ENCODE measurements at places on chromosomes 5 and 9.

DNA sequence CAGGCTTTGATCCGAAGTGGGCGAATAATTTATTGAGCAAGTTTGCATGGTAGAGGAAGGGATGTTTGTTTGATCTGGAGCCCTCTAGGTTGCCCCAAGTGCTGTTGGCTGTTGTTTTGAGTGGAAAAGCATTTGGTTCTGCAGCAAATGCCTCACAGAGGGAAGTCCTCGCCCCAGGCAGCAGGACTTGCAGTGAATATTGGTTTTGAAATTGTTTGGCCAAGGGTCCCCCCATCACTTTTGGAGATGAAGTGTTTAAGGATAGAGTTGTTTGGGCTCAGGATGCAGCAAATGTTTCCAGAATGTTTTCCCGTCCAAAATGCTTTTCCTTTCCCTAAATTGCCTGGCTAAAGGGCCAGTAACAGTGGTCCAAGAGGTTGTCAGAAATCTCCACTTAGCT, 3.1 kb downstream of the JADE2 start:
- DNase-seq: no peak

DNA sequence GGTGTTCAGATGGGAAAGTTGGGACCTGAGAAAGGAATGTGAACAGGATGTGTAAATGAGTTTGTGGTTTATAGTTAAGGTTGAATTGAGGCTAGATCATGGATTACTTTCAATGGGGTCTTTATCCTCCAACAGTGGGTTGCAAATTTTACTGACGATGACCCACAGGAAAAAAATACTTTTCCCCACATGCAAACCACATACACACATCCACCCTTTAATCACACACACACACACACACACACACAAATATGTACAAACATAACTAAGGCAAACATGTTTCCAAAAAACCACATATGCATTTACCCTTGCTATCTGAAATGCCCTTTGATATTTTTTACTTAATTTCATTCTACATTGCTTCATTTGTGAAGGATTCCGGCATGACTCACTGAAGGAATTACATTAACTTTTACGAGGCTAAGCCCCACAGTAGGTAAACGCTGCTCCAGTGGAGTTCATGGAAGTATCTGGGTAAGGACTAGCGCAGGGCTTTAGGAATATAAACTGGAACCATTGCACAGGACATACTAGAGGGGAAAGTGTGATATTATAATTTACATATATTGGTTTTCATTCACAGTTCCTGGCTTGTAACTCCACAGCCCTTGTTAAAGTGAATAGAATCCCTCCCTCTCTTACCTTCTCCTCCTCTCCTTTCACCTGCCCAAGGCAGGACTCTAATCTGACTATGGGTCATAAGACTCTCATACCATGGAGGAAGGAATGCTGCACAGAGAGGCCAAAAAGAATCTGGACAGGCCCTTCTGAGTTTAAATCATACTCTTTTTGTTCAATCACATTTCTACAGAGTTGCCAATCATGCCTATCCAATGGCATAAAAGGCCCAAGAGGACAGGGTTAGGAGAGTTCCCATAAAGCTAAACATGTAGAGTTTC, 8.5 kb upstream of the SPEF2 start:
- DNase-seq: no peak

DNA sequence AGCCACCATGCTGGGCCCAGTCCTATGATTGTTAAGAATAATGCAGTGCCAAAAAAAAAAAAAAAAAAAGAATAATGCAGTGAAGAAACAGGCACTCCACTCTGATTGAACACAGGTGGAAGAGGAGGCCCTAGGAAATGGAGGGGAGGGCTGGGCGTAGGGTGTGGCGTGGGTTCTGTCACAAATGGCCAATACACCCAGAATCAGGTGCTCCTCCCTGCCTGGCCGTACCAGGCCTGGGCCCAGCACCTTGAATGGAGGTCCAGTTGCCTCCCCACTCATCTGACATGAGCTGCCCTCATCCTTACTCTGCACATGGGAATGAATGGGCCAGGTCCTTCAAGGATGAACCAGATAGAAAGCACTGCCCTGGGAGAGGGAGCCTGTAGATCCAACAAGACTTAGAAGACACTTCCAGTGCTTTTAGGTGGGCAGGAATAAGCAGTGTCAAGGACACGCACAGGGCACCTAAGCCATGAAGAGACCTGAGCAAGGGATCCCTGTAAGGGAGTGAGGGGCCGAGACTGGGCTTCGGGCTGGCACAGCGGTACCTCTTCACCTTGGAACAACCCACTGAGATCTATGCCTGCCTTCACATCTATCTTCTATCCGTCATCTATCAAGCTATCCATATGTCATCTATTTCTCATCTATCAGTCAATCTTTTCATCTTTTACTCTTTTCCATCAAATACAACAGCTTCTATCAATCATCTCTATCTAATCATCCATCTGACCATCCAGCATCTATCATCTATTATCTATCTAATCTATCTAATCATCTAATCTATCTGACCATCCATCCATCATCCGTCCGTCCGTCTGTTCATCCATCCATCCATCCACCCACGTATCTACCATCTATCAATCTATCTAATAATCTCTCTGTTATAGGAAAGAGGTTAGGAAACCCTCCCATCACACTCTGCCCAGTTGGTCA, 15.9 kb downstream of the NINJ1 start:
- no peak for DNase-seq

DNA sequence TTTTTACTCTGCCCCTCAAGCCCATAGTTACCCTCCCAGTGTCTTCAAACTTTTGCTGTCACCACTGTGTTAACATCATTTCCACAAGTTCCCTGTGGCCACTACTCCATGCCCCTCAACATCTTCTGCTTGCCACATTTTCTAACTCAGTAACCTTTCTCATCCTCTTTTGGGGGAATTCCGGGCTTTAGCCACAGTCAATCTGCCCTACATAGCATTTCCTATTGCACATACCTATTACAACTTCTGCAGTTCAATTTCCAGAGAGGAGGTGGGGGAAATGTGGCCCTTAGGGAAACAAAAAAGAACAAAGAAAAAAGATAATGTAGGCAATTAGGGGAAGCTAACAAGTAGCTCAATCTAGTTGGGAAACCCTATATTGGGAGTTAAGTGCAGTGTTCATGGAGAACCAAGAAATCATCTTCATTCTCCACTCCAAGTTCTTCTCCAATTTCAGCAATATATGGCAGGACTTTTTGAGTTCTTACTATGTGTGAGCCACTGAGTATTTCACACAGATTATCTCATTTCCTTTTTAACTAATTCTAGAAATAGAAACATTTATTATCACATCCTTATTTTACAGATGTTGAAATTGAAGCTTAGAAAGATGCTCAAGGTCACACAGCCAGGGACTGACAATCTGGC, 40.2 kb upstream of the LPAR1 start:
- peak; percentile 27 for DNase-seq

DNA sequence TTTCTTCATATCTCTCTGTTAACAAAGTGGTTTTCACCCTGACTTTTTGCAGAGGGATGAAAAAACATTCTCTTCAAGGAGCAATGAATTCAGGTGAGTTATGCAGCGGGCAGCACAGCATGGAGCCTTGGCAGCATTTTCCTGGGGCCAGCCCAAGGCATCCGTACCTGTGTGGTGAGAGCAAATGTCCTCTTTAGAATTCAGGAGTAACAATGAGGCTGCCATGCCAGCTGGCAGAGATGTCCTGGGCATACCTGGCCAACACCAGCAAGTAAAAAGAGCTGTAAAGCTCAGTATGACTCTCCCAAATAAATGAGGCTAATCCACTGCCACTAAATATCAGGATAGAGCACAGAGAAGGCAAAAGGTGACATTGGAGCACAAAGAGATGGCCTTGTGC, 277.6 kb upstream of the TRPC7 start:
- no peak for DNase-seq

DNA sequence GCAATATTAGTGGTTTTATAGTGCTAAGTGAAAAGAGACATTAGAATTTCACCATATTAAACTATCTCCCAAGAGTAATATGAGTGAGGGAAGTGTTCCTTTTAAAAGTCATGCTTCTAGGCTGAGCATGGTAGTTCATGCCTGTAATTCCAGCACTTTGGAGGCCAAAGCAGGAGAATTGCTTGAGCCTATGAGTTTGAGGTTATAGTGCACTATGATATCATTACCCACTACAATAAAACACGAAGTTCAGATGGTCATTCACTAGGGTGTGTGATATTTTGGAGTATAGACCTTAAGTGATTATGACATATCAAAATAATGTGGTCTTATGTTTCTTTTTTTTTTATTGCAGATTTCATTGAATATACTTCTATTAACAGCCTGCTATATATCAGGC, 6.7 kb downstream of the KIF2A start:
- DNase-seq: no peak

DNA sequence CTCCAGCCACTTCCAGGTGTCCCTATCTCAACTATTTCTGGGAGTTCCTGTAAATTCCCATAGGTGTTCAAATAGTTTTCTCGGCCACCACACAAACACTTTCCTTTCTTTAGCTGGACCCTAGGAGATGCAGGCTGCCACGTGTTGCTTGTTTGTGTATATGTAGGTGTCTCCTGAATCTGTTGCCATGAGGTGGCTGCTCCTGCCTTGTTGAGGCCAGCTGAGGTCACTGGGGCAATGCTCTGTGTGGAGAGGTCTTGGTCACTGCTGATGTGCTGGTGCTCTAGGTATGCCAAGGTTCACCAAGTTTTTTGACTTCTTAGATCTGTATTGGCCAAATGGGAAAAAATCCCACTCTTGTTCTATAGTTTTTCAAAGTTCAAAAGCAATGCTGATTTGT, 132.5 kb upstream of the CHD1 start:
- no peak for DNase-seq

- DNase-seq: no peak
Measured at GRCh38 chr5:180006141-180006540, 65.4 kb downstream of the RNF130 start.

DNA sequence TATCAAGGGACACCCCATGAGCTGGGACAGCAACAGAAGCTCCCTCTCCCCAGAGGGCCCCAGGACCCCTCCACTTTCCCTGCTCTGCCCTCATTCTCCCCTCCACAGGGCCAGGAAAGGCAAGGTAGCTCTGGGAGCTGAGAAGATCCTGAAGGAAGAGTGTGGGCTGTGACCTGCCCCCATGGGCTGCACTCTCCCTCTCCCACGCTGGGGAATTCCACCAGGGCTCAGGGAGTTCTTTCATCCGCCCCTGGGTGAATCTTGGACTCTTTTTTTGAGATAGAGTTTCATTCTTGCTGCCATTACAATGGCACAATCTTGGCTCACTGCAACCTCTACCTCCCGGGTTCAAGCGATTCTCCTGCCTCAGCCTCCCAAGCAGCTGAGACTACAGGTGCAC, 73.8 kb downstream of the C9orf50 start:
- DNase-seq: no peak

- no peak for DNase-seq
Measured at GRCh38 chr5:5777013-5777412, 354.5 kb downstream of the ICE1 start.

DNA sequence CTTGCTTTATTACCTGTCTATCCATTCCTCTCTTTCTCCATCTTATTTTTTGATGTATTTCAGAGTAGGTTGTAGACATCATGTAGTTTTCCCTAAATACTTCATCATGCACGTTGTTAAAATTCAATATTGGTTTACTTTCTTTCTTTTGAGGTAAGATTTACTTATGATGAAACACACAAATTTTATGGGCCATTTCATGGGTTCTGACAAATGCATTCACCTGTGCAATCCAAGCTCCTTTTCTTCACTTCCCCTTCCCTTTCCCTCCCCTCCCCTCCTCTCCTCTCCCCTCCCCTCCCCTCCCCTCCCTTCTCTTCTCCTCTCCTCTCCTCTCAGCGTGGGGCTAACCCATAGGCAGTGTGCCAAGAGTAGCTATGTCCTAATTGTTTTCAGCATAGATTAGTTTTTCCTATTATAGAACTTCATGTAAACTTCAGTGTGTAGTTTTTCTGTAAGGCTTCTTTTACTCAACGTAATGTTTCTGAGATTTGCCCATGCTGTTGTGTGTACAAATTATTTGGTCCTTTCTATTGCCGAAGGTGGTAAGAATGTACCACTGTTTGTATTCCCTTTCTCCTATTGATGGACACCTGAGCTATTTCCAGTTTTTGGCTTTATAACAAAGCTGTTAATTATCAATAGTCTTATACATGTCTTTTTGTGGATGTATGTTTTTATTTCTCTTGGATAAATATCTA, 92.9 kb upstream of the CLINT1 start:
- DNase-seq: no peak

DNA sequence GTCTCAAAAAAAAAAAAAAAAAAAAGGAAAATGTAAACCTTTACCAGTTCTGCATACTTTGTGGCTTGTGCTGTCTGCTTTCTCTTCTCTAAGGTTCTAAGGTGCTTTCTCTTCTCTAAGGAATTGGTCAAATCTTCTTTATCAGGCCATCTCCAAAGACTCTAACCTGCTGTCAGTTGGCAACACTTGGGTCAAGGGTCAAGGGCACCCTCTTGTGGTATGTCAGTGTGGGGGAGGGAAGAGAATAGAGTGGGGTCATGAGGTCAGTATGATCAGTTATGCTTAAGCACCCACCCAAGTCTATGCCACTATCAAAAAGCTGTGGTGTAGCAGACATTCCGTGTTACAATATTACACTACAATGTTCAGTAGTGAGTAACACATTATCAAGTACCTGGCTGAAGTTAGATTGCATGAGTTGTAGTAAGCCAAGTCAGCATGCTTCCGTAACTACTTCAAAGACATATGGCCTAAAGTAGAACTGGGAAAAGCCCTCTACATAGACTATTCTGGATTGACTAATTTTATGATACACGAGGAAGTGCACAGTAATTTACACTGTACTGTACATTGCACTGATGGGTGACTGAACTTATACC, 25.0 kb upstream of the CCL28 start:
- DNase-seq: no peak

GRCh38 chr9:109314011-109314531, 6.8 kb downstream of the EPB41L4B start:
- no peak for DNase-seq

- no peak for DNase-seq
Measured at GRCh38 chr5:73633060-73633459, 7.1 kb downstream of the ARHGEF28 start.

DNA sequence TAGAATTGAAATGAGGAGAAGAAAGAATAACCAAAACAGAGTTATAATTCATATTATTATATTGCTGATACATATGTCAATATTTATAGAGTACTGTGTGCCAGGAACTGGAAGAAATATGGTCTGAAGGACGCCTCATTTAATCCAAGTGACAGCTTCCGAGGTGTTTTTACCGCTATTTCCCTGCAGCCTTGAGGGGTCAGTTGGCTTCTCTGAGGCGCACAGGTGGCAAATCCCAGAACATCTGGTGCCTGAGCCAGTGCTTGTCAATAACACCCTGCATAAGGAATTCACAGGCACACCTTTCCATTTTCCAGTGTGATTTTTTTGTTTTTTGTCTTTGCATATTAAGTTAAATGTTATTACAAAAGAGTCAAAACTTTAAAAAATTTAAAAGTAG, 43.3 kb upstream of the CTSL start:
- DNase-seq: no peak

- no peak for DNase-seq
Measured at GRCh38 chr5:134124289-134125038, 10.0 kb downstream of the TCF7 start.

GRCh38 chr9:26077860-26078259, 399.6 kb upstream of the TUSC1 start:
- no peak for DNase-seq

- DNase-seq: no peak
Measured at GRCh38 chr9:122383992-122384461, 13.2 kb downstream of the PTGS1 start.

- DNase-seq: no peak
Measured at GRCh38 chr5:97133101-97133500, 9.3 kb downstream of the LIX1 start.

GRCh38 chr9:129146441-129146941, 31.6 kb downstream of the IER5L start:
- no peak for DNase-seq

- no peak for DNase-seq
Measured at GRCh38 chr5:29162297-29162696, 2031.2 kb upstream of the CDH6 start.
